ENCODE measurements at places on chromosomes 11 and 22. TPM values are rescaled to one million over a fixed set of nuclear protein-coding genes. Genes with fewer than 3 reads are reported as not detected.

Gene UQCR10
- polyA plus RNA-seq = 179 TPM

DNA sequence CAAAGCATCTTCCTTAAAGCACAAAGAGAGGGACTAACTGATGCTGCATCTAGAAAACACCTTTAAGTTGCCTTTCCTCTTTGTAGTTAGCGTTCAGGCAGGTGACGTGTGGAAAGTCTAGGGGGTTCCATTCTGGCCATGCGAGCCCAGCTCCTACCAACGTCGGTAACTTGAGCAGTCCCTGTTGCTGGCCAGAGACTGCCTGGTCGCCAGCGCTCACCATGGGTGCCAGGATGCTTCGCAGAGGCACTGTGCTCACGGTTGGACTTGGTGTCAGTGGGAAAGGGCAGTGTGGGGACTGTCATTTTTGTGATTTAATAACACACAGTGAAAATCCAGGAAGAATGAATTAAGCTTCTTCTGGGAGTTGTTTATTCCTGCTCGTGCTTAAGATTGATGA, 40.6 kb downstream of the PPP2R1B start:
- no peak for DNase-seq

DNA sequence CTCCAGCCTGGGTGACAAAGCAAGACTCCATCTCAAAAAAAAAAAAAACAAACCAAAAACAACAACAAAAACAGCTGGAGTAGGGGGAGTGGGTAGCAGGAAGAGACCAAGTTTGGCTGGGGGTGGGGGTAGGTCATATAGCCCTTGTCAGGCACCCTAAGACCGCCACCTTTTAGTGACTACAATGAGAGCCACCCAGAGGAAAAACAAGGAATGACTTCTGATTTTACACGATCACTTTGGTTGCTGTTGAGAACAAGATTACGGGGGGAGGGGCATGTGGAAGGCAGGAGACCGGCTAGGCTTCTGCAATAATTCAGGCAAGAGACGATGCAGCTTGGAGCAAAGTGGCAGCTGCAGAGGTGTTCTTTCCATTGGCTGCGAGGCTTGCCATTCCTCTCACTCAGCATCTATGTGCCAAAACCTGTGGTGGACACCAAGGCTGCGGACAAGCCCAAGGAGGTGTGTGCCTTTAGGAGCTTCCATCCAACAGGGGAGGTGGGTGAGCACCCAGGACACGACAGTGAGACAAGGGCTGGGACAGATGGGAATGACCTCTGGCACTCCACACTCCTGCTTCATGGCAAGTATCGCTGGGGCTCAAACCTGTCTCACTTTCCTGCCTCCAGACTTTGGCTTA, 1.7 kb downstream of the RPS19BP1 start:
- DNase-seq = no peak

GRCh38 chr11:22084564-22084963, 108.3 kb upstream of the ANO5 start:
- DNase-seq = no peak

DNA sequence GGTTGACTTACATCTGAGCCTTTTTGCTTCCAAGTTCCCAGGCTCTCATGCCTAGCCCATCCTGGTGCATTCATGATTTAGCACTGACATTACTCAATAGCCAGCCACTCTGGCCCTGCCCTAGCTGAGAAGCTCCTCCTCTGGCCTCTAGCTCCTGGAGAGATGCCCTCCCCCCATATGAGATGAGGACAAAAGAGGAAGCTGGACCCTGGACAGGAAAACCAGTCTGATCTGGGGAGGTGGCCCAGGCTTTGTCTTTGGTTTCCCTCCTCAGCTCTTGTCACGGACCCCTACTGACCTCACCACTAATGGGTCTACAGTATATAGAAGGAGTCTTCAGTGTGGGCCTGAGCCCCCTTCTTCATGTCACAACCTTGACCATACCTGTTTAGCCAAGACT, 3.0 kb downstream of the RHOG start:
- DNase-seq = no peak

GRCh38 chr22:30396871-30397655, at the start of gene SEC14L2:
Gene SEC14L2 (plus strand): TSS chr22:30397018. CDS start chr22:30397117, 99 bp downstream.
- peak; percentile 33 for DNase-seq

- DNase-seq = no peak
Measured at GRCh38 chr11:101863361-101863760, 51.4 kb upstream of the CEP126 start.

- DNase-seq = no peak
Measured at GRCh38 chr11:85277693-85278092, 349.5 kb downstream of the DLG2 start.

- no peak for DNase-seq
Measured at GRCh38 chr22:18997925-18998315, 61.8 kb upstream of the PRODH start.

DNA sequence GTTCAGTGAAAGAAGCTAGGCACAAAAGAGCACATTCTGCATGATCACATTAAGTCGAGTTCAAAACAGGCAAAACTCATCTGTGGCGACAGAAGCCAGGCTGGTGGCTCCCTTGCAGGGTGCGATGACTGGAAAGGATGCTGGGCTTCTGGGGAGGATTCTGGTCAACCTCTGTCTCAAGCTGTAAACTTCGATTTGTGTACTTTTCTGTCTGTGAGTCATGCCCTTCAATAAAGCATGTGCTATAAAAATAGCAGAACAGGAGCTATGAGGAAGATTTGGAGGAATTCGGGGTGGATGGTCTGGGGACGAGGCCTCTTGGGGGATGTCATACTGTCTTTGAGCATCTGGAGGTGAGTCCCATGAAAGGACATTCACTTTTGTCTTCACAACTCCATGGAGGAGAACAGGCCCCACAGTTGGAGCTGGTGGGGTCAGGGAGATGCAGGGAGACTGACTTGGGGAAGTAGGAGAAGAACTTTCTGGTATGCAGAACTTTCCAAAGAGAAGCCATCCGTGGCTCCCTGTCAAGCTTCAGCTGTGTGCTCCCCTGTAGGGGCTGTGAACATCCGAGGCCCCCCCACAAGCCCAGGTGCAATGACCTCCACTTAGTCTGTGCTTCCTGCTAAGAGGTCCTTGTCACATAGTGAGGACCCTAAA, 77.8 kb upstream of the LINC01488 start:
- DNase-seq = peak; percentile 37

DNA sequence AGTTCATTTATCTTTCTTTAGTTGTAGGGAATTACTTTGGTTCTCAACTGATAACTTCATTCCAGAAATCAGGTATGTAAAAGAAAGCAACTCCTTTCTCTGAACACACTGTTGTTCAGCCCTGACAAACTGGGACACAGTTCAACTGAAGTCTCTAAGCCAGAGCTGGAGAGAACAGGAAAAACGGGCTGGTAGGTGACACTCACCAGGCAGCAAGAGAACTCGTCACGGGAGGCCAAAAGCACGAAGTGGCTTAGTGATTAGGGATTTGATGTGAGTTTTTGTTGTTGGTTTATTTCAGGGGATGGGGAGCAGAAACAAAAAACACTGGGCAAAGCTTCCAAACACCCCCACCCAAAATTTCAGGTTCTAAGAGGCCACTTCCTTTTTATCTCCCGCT, 54.1 kb downstream of the MYH9 start:
- no peak for DNase-seq

Gene SVIP
- 9.1 TPM for polyA plus RNA-seq

GRCh38 chr11:124627546-124627945, 4.9 kb downstream of the TBRG1 start:
- DNase-seq = no peak

- no peak for DNase-seq
Measured at GRCh38 chr11:104390651-104391050, 226.7 kb upstream of the PDGFD start.

Gene OR4D5
- not detected for polyA plus RNA-seq

Gene OR5D18
- not detected for polyA plus RNA-seq

Gene TYR
- not detected for polyA plus RNA-seq

- no peak for DNase-seq
Measured at GRCh38 chr11:112159098-112160065, 4.5 kb downstream of the IL18 start.

- DNase-seq = no peak
Measured at GRCh38 chr11:12005476-12005875, 3.0 kb downstream of the DKK3 start.

- no peak for DNase-seq
Measured at GRCh38 chr22:42194953-42195352, 64.3 kb upstream of the CYP2D6 start.

GRCh38 chr11:69914286-69915150, 95.3 kb upstream of the FGF3 start:
- DNase-seq = no peak

DNA sequence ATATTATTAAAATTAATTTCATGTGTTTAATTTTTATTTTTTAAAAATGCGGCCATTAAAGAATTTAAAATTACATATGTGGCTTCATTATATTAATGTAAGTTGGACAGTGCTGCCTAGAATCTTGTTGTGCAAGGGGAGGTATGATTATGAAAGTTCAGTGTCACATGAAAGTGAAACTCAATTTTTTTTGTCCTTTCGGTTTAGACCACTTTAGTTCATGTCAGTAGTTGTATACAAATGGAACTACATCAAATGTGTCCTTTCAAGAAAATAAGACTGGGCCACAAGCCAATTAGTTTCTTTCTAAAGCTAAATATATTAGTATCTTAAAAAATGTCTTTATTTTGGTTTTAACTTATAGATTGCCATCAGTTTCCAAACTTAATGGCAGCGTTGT, 35.7 kb downstream of the TBCEL start:
- DNase-seq = no peak

DNA sequence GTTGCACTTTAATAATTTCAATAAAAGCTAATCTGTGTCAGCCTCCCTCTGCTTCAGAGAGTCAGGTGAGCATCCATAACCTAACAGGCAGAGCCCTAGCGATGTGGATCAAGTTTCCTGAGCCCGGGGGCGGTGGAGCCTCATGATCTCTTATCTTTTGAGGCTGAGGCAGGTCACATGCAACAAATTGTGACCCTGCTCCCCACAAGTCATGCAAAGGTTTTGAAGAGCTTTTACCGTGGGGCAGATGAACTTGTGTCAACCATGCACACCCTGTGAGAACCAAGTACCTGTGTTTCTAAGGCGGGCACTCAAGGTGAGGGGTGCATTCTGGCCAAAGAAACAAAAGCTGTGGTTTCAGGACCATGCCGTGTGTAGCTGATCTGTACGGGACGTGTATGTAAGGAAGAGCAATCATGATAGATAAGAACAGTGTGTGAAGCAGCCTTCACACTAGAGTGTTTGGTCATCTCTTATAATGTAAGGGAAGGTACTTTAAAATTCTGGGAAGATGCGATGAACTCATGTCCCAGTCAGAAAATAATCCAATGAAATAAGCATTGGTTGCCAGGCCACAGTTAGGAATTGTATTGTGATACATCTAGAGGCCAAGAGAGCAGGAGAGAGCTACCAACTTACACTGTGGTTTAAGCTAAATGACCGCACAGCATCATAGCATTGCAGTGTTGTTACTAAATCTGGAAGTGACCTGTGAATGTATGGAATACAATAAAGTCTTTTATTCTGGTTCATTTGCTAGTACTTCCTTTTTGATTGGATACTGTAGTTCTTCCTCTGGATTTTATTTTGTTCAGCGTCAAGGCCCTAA, 49.8 kb downstream of the DKK3 start:
- DNase-seq = no peak

Gene CNIH2
- 1.1 TPM for polyA plus RNA-seq

DNA sequence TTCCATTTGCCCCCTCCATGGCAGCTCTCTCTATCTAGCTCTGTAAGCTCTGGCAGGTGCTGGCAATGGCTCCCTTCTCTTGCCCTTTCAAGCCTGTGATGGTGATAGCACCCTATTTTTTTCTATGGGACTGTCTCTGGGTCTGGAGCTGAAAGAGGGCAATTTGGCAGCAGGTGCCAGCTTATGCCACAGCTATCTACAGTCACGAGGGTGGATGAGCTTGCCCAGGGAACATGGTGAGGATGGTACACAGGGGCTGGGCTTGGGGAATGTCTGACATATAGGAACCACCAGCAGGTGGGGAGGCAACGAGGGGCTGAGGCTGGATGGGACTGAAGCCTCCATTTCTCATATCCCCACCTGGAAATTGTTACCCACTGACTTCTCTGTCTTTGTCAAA, 175.4 kb upstream of the SYT13 start:
- no peak for DNase-seq

Gene HBD
- polyA plus RNA-seq = not detected

DNA sequence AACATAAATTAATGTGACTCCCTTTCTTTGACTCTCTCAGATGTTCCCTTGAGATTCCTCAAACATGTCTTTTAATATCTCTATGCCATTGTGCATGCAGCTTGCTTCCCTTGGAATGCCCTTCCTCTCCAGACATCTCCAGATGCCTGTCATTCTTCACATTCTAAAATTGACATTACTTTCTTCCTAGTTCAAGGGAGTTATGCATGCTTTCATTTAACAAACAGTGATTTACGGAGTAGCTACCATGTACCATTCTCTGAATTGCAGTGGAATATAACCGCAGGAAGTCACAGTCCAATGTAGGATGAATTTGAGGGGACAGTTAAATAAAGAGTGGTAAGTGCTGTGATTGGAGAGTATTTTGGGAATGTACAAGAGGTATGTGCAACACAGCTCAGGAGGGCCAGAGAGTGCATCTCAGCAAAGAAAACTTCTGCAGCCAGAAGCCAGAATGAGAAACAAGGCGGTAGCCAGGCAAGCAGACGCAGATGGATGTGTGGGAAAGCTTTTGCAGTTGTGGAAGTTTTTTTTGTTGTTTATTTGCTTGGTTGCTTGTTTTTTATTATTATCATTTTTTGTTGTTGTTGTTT, 18.7 kb downstream of the MMP10 start:
- no peak for DNase-seq

Gene TSPAN32
- not detected for polyA plus RNA-seq

Gene MS4A7
- polyA plus RNA-seq = not detected

DNA sequence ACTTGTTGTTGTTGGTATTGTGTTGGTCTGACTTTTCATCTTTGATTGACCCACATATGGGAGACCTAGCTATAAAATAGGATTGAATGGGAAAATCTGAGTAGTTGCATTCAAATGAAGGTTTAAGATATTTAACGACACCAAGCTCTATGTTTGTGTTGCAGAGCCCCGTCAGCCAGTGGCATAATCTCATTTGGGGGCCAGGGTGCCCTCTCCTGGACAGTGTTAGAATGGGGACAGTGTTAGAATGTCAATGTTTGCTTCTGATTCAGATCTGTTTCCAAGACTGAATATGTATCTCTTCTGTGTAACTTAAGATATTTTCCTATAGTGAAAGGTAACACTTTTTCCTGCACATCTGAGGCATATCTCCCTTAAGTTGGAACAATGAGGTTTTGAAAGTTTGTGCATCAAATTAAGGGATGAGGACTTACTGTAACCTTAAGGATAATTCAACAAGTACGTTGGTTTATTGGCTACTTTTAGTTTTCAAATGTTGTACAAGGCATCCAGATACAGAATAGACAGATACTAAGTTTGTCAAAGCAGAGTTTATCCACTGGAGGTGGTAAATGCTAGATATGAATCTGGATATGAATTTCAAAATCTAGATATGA, 5.3 kb upstream of the OR52M1 start:
- DNase-seq = peak; percentile 43

DNA sequence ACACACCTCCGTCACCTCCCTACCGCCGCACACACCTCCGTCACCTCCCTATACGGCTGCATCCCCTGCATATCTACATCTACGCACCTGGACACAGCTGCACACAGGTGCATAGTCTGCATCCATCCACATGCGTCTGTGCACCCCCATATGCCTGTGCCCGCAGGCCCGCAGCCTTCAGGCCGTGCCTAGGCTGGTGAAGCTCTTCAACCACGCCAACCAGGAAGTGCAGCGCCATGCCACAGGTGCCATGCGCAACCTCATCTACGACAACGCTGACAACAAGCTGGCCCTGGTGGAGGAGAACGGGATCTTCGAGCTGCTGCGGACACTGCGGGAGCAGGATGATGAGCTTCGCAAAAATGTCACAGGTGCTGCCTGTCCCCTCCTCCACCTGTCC, 4.8 kb downstream of the PKP3 start:
- DNase-seq = peak; percentile 56

- no peak for DNase-seq
Measured at GRCh38 chr11:36388951-36389350, 92.9 kb downstream of the PRR5L start.

All from A549 (cell line).